ENCODE measurements at places on chromosomes 4 and X.

DNA sequence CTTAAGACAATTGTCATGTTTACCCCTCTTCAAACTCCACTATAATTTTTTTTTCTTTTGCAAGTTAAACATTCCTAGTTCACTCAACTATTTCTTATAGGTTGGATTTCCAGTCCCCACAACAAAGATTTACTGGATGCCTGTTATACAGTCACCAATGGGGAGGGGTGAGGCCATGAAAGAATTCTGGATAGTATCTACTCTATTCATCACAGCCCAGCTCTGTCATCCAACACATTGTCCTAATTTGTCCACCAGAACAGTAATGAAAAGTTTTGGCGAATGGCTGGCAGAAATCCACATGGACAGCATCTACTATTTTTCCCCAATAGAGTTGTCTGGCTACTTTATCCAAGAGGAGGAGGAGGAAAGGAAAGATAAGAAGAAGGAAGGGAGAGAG is 192.7 kb upstream of the S100G start:
- no peak for DNase-seq

DNA sequence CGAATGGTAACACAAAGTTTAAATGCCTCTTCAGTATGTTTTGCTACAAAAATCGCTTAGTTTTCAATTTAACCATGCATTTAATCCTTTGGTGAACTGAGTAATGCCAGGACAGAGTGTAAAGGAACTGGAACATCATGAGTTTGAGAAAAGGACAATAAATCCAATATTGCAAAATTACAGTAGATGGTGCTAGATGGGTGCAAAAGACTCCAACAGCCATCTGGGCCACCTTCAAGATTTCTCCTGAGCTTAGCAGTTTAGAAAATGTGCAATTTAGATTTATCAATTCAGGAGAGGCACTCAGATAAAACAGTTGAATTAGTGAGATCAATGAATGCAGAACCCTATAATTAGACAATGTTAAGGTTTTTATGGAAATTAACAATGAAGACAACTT is 33.2 kb upstream of the MID1IP1 start:
- no peak for DNase-seq

GRCh38 chrX:118164138-118164537 is 47.5 kb upstream of the KLHL13 start:
- no peak for DNase-seq

DNA sequence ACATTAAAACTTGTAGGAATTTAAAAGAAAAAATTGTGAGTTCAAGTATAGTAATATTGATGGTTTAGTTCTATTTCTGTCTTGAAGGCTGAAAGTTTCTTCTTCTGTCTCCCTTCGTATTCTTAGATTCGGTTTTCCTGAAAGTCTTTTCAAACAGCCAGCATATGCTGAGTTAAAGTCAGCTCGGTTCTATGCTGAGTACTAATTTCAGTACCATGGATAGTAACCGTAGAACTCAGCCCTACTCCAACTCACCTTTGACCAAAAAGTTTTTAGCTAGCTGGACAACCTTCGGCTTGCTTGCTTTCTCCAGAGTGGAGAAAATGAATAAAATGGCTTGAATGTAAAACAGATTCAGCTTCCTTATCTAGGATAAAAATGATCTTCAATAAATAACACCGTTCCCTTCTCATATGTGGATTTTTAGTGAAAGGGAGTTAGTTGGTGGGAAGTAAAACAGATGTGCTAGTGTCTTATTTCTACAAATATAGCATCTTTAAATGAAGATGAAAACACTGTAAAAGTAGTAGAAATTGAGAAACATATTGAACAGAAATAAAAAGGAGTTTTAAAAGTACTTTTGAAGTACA is 5.2 kb downstream of the POU4F2 start:
- no peak for DNase-seq

DNA sequence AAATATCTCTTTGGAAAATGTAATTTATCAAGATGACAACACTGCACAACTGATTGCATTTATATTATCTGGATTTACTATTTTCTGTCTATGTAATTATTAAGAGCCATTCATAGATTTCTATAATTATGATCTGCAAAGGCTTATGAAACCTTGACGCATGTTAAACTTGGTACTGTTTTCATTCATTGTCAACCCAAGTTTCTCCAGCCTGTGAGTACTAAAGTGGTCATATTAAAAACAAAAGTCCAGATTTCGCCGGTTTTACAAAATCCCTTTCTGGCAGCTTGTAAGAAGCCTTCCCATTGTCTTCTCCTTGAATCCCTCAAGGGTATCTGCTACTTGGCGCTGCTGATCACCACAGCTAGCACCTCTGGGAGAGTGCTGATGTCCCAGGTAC is 19.7 kb upstream of the GRPR start:
- no peak for DNase-seq

DNA sequence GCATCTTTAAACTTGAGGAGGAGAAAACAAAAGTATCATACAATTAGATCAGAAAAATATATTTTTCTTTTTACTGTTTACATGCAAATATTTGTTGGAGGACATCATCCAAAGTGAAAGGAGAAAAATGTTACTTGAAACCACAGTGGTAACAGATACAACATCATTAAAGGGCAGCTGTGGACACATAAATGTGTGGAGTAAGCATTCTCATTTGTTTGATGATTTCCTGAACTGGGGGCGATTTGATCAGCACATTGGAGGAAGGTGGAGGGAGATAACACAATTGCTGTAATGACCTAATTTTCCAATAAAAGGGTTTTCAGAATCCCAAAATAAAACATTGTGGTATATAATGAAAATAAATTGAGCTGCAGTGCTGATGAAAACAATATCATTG is 314.5 kb upstream of the HS3ST1 start:
- no peak for DNase-seq

- no peak for DNase-seq
Measured at GRCh38 chr4:104641418-104641817, 146.7 kb upstream of the CXXC4 start.

DNA sequence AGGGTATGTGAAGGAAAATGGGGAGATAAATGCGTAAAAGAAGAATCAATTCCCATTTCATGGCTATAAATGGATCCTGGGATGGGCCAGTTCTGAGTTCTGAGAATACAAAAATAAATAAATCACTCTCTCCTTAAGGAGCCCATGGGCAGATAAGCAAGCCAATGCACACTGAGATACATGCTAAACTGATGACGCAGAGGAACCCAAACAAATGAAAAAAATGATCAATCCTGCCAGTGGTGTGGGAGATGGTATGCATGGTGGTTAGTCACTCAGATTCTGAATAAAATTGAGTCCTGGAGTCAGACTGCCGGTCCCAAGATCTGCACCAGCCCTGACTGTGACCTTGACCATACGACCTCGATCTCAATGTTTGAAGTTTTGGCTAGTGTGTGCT is 59.7 kb downstream of the NEIL3 start:
- no peak for DNase-seq

DNA sequence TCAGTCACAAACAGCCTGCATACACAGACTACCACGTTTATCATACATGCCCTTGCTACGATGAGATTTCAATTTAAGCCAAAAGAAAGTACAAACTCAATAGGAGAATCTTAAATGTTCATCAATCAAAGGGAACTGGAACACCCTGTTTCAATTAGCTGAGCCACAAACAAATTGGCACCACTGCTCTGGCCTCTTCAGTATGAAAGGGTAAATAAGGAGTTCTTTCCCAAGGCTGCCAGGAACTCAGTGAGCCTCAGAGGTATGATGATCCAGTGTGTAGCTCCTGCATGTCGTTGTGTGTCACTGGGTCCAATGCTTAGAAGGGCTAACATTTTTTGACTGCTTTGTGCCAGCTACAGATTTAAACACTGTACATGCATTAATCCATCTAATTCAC is 5.4 kb downstream of the RNF150 start:
- DNase-seq: no peak

GRCh38 chrX:9927698-9928482 is 39.3 kb upstream of the CLDN34 start:
- DNase-seq: no peak

DNA sequence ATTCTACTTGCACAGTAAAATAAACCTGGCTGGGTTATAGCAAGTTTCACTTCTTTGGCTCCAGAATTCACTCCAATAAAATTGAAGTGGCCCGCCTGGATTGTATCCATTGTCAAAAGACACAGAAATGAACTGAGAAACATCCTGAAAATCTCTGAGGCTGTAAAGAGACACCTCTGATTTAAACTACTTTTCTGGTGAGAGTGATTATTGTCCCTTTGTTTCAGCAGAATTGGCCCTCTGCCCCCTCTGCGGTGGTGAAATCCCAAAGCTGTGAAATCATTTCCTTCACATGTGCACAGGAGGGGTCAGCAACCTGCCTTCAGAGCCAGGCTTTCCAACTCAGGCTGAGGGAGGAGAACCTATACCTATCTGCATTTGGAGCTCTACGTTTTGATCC is 23.0 kb downstream of the GAB3 start:
- no peak for DNase-seq

GRCh38 chr4:152896811-152897210 is 39.3 kb upstream of the FHDC1 start:
- DNase-seq: no peak

DNA sequence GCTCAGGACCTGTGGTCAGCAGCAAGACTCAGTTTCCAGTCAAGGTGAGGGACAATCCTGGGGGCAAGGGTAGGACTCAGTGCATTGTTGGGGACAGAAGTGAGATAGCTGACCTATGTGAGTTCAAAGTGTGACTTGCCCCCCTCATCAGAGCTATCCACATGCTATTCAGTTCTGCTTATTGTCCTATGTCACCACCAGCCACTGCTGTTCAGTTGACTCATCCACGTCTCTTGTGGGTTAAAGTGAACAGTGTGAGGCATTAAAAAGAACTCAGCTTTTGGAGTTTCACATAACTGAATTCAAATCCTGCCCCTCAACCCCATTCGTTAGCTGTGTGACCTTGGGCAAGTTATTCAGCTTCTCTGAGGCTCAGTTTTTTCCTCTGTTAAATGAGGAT is 4.4 kb upstream of the APLN start:
- DNase-seq: no peak

DNA sequence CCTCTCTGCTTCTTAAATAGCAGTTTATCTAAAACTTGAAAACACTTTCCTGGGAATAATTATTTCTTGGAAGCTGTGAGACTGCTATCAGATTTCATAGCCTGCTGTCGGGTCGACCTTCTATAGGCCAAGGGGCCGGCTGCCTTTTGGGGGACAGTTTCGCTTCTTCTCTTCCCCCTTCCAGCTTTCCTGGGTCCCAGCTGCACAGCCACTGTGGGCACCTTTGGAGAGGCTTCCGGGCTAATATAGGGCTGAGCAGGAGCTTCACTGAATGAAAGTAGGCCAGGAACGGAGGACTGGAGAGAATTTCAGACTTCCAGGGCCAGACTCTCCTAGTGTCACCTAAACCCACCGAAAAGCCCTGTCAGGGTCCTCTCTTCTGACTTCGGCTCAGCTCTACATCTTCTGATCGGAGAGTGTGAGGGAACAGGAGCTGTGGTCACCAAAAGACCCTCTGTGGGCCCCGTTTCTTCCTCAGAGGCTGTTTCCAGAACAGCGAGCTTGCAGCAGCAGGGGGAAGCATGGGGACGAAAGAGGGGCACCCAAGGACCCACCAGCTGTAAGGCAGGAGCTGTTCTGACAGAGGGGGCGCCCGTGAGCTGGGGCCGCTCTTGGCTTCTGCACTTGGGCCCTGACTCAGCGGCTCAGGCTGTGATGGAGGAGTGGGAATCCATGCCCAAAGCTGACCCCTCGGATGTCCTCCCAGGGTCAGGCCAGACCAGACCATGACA is 620.6 kb downstream of the BCOR start:
- no peak for DNase-seq

DNA sequence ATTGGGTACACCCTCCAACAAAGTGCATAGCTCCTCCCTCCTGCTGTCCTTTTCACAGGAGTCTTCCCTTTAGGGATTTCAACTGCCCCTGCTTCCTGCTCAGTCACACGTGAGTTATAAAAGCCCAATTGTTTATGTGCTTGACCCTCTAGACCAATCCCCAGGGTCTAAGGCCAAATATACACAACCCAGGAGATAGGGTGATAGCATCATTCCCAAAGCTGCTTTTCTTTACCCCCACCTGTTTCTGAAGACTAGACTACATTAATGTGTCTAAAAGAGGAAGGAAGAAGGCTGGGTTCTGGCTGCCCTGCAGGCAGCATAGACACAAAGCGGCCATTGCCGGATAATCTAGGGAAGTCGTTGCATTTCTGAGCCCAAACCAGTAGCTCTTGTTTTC is 526.7 kb upstream of the FRG1 start:
- DNase-seq: no peak

GRCh38 chr4:101649790-101650515 is 140.6 kb upstream of the BANK1 start:
- no peak for DNase-seq

GRCh38 chrX:137352101-137352660 is 213.7 kb upstream of the ZIC3 start:
- DNase-seq: no peak

GRCh38 chrX:49934729-49935128 is 12.3 kb downstream of the CLCN5 start:
- no peak for DNase-seq

DNA sequence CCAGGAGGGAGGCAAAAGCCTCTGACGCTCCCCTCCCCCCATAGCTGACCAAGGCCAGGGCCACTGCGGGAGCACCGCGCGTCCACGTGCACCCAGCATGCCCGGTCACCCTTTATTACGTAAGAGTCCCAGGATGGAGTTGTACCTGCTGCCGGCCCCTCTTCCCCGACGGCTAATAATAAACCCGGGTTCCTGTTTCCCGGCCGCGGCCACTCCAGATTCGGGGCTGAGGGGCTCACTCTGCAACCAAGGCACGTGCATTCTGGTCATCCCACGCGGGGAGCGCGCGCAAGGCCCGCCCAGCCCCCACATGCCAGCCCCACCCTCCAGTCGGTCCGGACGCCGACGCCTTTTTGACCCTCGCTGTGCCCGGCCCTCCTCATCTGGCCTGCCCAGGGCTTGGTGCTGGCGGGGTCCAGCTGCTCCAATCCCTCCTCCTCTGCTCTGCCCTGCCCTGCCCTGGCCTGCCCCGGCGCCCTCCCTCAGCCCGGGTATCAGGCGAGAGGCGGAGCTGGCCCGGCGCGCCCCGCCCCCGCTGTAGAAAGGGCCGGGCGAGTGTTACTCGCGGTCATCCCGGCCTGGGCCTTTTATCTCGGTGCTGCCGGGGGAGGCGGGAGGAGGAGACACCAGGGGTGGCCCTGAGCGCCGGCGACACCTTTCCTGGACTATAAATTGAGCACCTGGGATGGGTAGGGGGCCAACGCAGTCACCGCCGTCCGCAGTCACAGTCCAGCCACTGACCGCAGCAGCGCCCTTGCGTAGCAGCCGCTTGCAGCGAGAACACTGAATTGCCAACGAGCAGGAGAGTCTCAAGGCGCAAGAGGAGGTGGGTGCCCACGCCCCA is 2.6 kb downstream of the MID1IP1 start:
- no peak for DNase-seq

DNA sequence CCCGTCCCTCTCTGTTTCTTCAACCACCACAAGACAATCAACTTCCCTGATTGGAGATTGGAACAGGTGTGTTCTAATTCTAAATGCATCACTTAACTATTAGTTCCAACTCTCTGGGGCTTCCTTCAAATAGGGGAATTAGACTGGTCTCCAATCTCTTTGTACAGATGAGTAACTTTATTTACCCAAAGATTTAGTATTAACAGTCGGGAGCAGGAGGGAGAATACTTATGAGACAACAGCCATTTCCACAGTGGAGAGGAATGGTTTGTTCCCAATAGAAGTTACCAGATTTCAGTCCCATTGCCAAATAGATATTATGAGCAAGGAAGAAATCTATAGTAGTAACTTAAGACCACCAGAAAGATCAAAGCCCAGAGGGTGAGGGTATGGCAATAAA is 46.2 kb downstream of the CASK start:
- no peak for DNase-seq

GRCh38 chrX:153537526-153538295 is 20.3 kb downstream of the ATP2B3 start:
- no peak for DNase-seq

- DNase-seq: no peak
Measured at GRCh38 chrX:136262243-136262642, 11.0 kb upstream of the MAP7D3 start.

All from stimulated activated CD8-positive, alpha-beta memory T cell treated with anti-CD3 and anti-CD28 coated beads, Interleukin-4, amount 100 ng/mL, for 1 hour (primary cell).